ENCODE measurements at places on chromosomes 16 and 17.

- DNase-seq, result no peak
Measured at GRCh38 chr17:13544292-13544691, 57.4 kb downstream of the HS3ST3A1 start.

- DNase-seq, result no peak
Measured at GRCh38 chr17:524406-524950, 171.9 kb upstream of the RPH3AL start.

DNA sequence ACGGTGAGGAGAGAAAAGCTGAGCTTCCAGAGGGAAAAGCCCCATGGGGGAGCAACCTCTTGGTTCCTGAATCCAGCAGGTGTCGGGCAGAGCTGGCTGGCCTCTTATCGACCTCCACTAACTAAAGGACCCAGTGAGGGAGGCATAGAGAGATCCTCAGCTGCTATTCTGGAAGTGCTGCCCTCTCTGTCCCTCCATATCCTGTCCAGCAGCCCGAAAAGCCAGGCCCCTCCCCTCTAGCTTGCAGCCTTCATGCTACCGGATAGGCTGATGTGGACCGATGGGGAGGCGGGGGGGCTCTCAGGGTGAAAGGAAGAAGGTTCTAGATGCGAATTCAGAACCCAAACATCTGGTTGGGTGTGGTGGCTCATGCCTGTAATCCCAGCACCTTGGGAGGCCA, 24.9 kb downstream of the MXRA7 start:
- DNase-seq, result no peak

DNA sequence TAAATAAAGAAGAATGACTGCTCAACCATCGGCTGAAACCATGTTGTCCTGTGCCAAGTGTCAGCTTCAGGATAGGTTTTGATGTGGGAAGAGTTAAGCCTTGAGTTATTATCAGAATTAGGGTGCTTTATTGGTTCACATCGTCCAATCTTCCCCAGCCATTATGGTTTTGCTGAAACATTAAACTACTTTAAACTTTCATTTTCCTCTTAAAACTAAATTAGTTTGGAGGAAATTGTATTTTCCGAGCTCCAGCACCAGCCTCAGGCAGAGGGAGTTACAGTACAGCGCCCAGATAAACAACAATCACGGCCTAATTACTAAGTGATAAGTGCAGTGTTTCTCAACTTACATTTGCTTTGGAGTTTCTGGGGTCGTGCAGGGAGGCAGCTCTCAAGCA, 80.2 kb downstream of the TMEM114 start:
- DNase-seq, result no peak

DNA sequence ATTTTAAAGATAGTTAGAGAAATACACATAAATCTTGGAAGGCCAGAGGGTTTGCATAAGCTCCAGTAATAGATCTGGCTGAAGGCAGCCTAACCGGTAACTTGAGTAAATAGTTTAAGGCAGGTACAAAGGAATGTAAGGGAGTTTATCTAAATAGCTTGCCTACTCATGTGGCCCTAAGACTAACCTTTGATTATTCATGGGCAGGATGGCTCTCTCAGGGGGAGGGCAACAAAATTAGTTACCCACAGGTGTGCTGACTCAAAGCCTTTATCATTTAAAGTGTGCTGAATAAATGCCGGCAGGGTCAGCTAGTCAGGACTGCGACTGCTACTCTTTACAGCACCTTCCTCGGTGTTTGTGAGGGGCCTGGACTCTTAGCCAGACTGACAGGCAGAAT, 761.3 kb upstream of the KIF2B start:
- DNase-seq, result no peak

DNA sequence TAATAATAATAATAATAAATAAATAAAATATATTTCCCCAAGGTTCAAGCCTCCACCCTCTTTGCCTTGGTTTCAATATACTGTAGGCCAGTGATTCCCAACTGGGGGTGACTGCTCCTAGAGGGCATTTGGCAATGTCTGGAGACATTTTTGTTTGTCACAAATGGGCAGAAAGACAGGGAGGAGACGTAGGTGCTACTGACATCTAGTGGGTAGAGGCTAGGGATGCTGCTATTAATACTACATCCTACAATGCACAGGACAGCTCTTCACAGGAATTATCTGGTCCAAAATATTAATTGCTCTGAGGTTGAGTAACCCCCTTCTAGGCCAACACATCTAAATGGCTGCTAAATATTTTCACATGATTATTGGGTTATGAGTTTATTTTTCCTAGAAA, 12.8 kb upstream of the PRR14 start:
- DNase-seq, result no peak

- DNase-seq, result no peak
Measured at GRCh38 chr17:33201283-33201682, 91.8 kb downstream of the ASIC2 start.

Measured in left lobe of liver (tissue), 2 donors.